ENCODE measurements at places on chromosomes 2 and 18.
A peak's percentile ranks its signal among the peaks of the same experiment; 100 is the strongest.

DNA sequence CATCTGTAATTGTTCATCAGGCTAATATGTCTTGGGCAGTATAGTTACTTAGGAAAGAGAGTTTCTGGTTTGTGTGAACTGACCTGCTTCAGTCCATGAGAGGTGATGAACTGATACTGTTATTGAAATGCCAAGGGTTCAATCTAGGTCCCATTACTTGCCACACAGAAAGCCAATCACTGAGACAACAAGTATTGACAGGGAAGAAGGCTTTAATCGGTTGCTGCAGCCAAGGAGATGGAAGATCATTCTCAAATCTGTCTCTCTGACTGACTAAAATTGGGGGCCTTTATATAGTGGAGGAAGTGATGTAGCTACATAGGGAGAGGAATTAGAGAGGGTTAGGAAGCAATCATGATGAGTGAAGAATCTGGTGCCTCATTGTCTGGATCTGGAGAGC, 19.9 kb upstream of the FAM98A start:
- DNase-seq: no peak

DNA sequence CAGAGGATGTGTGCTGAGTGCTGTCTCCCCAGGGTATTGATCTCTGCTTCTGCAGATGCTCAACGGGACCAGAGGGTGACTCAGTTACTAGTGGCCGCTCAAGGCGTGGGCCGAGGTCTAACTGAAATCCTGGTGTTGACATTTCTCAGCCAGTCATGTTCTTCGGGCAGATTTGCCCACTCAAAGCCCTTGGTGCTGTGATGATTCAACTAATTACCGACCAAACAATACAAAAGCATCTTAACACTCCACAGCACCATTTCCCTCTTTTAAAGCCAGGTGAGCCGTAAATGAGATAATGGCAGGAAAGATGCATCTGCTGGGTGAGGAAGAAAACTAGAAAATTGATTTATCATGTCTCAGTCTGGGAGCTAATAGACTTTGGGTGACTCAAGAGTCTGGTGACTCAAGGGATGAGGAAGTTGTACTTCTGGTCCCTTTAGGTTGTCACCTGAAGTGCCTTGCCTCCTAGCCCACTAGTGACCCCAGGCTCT, 32.7 kb upstream of the PRLH start:
- no peak for DNase-seq

DNA sequence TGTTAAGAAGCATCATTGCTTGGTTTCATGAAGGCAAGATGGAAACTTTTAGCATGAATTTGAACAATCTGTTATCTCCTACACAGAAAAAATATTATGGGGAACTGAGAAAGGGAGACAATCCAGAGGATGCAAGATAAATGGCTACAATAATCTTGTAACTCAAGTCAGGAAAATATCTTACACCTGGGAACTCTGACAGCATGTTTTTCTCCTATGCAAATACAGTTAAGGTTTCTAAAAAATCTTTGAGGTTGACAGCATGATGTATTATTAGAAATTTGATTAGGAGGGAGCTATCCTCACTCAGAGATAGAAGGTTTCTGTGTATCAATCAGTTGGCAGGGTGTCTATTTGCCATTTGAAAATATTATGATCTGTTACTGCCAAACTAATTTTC, 75.6 kb downstream of the GPD2 start:
- DNase-seq: no peak

- DNase-seq: no peak
Measured at GRCh38 chr2:238913931-238914647, 66.2 kb downstream of the TWIST2 start.

DNA sequence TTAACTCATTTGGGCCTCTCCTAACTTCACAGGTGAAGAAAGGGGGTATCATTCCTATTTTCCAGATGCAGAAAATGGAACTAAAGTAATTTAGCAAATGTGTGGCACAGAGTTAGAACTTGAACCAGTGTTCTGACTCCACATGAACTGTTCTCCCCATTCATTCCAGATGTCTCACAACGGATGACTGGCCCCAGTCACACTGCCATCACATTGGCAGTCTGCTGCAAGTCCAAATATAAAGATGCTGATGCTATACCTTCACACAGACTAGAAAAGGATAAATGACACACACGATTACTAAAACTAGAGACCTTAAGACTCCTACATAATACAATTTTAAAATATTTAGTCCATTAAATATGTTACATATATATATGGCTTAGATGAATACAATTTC, 195.7 kb downstream of the NBAS start:
- DNase-seq: no peak

GRCh38 chr2:133512121-133512520, 56.1 kb downstream of the NCKAP5 start:
- DNase-seq: no peak

DNA sequence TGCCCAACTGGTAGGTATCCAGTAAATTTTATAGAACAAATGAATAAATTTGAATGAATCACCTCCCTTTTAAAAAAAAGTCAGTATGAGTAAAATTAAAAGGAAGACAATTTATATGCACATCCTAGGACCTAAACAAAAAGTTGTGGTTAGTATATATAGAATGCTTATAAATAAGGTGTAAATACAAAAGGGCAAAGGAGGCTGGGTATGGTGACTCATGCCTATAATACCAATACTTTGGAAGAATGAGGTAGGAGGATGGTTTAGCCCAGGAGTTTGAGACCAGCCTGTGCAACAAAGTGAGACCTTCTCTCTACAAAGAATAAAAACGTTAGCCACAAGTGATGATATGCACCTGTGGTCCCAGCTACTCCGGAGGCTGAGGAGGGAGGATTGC, 12.8 kb downstream of the C2orf69 start:
- DNase-seq: no peak

- no peak for DNase-seq
Measured at GRCh38 chr2:203925512-203926158, 10.9 kb upstream of the ICOS start.

- no peak for DNase-seq
Measured at GRCh38 chr18:67428805-67429204, 87.7 kb downstream of the DSEL start.

DNA sequence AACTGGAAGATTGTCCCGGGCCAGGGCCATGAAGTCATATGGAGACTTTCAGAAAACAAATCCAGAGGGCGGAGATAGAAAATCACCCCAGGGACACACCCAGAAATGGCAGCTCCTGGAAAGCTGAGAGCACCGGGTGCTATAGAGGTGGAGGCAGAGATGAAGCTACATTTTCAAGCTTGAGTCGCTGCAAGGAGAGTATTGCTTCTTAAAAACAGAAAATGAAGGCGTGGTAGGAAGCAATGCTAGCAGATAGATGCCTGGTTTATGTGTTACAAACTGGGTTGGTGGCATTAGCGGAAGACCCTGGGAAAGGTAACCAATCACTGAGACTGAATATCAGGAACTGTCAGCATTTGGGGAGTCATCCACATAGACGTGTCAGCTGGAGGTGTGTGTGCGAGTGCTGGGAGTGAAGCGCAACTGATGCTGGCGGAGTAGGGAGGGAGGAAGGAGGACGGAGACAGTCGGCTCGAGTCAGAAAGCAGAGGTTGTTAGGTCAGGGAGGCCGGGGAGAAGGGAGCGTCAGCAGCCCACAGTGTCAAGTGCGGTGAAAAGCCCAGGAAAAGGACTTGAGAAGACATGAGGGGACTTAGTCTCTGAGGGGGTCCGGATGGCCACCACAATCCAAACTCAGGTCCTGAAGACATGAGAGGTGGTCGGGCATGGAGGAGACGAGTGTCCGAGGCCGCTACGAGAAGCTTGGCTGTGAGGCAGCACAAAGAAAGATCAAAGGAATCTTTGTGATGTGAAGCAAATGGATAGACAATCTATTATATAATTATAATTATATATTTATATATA, 45.4 kb downstream of the C18orf63 start:
- DNase-seq: no peak

DNA sequence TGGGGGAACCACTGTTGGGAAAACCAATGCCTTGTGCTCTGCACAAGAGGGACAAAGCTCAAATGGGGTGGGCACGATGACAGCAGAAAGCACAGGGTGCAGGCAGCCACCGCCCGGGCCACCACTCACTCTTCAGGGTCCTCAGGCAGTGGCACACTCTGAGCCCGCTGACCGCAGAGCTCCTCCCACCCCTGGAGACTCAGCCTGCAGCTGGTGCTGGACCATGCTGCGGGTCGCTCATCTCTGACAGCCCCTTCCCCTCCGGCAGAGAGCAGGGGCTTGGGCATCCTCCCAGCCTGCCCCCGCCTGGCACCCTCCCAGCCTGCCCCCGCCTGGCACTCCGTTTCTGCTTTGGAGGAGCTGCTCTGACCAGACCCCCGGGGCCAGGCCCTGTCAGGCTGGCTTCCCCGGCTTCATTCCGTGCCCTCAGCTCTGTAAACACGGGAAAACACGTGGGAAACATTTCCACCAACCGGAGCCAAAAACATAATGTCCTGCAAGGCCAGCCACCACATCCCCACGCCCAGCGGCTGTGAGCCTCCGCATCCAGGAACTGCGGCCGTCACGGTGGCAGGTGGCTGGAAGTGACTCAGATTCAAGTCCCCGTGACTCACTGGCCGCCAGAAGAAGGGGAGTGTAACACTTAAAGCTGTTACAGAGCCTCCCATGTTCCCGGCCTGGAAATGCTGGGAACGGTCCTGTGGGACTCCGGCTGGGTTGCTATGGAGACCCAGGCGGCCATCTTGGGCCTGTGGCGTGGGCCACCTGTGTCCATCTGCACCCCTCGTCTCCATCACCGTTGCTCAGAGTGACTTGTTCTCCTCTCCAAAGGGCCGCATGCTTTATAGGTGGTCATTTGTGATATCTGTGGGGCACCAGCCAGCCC, 6.8 kb upstream of the SNED1 start:
- DNase-seq: no peak

DNA sequence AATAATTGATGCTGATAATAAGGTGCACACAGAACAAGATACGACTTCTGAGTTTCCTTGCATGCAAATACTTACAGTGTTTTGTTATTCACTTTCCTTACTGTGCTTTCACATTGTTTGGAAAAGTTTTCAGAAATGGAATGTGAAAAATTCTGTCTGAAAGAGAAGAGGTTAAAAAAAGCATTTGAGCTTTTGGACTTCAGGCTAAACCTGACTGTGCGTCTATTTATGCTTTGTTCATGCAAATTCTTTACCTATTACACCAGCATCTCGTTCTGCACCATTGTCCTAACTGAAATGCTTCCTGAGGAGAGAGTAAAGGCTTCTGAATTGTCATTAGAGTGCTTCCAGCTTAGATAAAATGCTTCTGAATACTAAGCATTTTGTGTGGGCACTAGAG, 61.4 kb downstream of the LHCGR start:
- DNase-seq: peak; percentile 88

- no peak for DNase-seq
Measured at GRCh38 chr18:21760321-21760720, 19.7 kb downstream of the MIB1 start.

DNA sequence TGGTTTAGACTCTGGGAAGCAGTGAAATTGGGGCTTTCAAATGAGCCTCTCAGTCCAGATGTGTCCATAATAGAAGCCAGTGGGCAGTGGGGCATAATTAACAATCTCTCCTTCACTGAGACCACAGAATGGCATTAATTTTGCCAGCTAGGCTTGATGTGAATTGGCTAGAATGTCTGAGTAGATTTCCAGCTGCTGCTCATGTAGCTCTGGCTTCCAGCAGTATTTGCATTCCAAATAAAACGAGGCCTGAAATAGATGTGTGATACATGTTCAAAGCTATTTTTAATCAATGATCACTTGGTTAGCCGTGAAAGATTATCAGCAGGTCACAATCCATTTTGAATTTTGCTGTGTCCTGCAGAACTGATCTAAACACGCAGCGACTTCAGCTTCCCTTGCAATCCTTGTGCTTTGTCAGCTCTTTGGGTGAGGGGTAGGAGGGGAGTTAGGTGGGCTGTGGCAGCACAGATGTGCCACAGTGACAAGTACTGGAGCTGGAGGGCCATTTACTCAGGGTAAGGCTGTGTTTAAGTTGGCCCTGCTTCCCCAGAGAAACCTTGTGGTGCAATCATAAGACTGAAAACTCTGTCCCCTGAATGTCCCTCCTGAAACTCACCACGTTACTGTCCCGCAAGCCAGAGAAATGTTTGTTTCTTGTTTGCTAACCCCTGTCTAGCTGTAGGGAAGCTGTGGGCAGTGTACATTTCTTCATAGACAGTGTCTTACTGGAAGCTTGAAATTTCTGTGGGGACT, 56.9 kb upstream of the TMEM178A start:
- DNase-seq: peak; percentile 69

- no peak for DNase-seq
Measured at GRCh38 chr2:84862006-84862405, 18.9 kb downstream of the TRABD2A start.

DNA sequence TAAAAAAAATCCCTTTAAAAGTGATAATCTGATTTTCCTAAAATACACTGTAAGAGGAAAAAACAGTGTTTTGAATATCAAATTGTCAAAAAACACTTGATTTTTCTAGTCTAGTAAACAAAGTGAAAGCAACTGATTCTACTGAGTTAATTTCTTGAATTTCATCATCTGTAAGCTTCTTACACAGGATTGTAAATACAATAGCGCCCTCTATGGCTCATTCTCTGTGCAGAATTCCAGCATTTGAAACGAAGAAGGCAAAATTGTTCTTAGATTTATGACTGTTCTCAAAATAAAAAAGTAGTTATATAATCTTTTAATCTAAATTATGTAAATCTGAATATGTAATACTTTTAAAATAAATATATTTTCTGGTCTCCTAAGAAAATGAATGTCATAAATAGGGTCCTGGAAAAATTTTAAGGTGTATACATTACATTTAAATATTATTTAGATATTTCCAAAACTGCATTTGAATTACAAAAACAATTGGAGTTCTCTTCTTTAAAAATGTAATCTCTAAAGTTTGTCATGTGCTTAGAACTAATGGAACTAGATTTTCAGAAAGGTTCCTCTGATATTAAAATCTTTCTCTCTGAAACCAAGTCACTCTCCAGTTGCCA, 176.9 kb upstream of the MC4R start:
- peak; percentile 48 for DNase-seq

GRCh38 chr2:234373060-234373459, 123.8 kb downstream of the ARL4C start:
- no peak for DNase-seq

GRCh38 chr2:108612514-108613183, 78.4 kb downstream of the LIMS1 start:
- no peak for DNase-seq

DNA sequence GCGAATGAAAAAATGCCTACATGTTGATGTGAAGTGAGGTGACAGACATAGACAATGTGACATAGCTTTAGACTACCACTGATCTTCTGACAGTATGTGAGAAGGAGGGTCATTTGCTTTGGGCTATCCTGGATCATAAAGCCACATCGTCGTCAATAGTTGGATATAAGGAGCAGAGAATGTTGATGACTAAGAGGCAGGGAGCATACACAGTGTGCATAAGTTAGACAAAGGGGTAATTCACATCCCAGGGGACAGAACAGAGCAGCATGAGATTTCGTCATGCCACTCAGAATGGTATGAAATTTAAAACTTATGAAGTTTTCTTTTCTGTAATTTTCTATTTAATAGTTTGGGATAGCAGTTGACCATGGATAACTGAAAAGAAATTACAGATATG, 403.2 kb downstream of the DSC3 start:
- no peak for DNase-seq

DNA sequence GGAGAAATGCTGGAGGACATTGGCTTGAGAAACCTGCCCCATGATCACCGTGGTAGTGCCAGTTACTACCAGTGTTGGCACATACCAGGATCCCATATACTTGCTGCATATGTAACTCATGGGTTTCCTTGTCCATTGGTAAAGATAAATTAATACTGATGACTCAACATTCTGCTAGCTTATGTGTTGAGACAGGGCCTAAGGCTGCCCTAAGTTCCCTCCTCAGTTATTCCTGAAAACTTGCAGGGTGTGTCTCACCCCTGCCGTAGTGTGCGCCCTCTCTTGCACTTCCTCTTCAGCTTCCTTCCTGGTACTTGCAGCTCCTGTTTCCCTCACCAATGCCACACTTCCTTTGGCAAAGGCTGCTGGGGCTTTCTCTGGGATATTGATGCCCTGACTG, 4.3 kb upstream of the INO80C start:
- no peak for DNase-seq
